ENCODE measurements at places on chromosomes 3 and 15.
A peak's percentile ranks its signal among the peaks of the same experiment; 100 is the strongest.

DNA sequence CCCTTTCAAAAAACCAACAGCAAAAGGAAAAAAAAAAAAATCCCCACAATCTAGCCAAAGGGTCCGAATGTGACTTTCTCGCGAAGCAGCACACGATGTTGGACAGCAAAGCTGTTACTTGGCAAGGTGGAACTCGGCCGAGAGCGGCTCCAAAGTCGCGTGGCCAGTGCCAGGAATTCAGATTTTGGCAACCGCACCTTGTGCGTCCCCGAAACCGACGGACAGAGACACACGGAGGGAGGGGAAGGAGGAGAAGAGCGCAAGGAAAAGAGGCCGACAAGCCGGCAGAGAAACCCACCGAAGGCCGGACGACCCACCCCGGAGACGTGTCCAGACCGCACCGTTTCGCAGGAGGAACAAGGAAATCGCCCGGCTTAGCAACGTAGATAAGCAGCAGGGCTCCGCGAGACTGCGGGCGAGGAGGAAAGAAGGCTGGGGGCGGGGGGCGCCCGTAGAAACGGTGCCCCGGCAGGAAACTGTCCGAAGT, 517.3 kb downstream of the MECOM start:
- DNase-seq, result peak; percentile 3

- no peak for DNase-seq
Observed at GRCh38 chr3:24352893-24353553, 141.6 kb downstream of the THRB start.

DNA sequence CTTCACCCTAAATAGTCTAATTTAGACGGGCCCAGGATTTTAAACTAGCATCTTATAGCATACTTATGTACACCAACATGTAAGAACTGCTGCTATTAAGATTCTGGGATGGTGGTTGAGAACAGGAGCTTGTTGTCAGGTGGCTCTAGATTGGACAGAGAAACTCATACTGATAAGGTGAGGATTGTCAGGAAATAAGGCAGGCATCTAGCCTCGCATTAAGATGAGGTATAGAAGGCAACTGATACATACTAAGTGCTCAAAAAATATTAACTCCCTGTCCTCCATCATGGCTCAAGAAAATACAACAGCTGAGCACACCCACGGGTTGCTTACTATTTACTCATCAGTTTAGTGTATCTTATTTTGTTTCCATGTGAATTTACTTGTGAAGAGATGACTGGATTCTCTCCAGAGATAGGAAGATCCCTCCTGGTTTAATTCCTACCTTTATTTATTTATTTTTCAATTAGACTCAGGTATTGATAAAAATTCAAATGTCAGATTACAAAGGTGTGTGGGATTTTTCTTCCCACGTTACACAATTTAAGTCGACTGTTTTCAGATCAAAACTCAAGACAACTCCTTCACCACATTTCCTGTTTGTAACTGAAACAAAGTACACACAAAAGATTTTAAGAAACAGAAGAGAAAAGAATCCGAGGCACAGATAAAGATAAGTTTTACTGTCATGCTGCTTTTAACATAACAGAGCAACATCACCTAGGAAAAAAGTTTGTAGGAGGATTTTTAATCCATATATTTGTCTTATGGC, at the start of gene TRAT1:
Gene TRAT1, plus strand, starts transcription at position 664 of the 775 bp plus-strand sequence. CDS start 142 bp downstream, outside the sequence.
- DNase-seq, result no peak

- DNase-seq, result no peak
Observed at GRCh38 chr3:94927175-94927574, 864.3 kb downstream of the NSUN3 start.

DNA sequence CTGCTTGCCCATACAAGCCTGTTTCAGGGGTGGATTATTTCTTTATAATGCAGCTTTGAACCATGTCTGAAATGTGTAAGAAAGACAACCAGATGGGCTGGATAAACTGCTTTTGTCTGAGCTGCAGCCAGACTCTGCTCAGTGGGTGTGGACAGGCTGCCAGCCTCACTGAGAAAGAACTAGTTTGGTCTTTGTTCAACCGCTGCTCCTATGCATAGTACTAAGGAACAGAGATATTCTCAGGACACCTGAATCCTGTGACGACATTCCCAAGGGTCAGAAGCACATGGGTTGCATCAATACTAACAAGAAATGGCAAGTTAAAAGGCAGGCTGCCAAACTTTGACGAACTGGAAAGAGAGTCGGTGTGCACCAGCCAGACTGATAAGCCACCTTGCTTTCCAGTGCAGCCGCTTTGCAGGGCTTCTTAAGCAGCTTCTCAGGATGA, 57.2 kb downstream of the PLD1 start:
- DNase-seq, result no peak
